ENCODE measurements at places on chromosomes 1 and 21. TPM values are rescaled to one million over a fixed set of nuclear protein-coding genes. Genes with fewer than 3 reads are reported as not detected.

Gene SYF2
- 98.0 TPM for polyA plus RNA-seq

Gene ARHGAP29
- 96.2 TPM for polyA plus RNA-seq

Gene MANEAL
- polyA plus RNA-seq: 3.6 TPM

Gene SEMA6C
- 29.8 TPM for polyA plus RNA-seq

Gene TNFRSF8
- polyA plus RNA-seq: 0.57 TPM

Gene ZZZ3
- 73.0 TPM for polyA plus RNA-seq

Gene GAS5
- polyA plus RNA-seq: 612 TPM

Gene ATP1A4
- 0.15 TPM for polyA plus RNA-seq

GRCh38 chr1:175397103-175397502 is 204.5 kb upstream of the KIAA0040 start:
- DNase-seq: no peak

DNA sequence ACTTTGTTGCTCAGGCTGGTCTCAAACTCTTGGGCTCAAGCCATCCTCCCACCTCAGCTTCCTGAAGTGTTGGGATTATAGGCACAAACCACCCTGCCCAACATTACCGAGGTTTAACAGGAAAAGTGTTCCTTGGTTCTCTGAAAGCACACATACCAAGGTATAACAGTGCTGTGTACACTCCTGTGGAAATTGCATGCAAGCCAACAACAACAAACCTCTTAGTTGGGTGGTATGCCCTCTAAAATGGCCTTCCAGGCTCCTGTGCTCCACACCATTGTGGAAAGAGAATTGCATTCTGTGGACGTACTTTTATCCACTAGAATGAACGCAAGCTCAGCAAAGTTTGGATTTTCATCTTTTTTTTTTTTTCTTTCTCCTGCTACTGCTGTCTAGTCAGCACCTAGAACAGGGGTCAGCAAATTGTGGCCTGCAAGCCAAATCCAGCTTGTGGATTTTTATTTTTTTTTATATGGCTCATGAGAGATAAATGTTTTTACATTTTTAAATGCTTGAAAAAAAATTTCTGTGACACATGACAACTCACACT is 192.2 kb upstream of the TNR start:
- DNase-seq: no peak

- DNase-seq: no peak
These were observed 42.0 kb downstream of the UBIAD1 start for GRCh38 chr1:11314959-11315358.

- DNase-seq: no peak
These were observed 70.1 kb downstream of the PGM1 start for GRCh38 chr1:63663301-63663700.

- no peak for DNase-seq
These were observed 97.9 kb upstream of the KIF26B start for GRCh38 chr1:245056913-245057312.

DNA sequence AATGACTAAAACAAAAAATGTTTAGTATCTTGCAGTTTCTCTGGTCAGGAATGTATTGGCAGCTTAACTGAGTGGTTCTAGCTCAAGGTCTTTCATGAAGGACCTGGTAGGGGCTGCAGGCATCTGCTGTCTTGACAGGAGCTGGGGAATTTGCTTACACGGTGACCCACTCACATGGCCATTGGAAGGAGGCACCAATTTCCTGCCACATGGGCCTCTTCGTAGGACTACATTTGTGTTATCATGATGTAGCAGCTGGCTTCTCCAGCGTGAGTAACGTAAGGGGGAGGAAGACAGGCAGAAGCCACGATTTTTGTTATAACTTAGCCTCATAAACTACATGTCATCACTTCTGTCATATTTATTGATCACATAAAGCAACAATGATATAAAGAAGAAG is 376.3 kb downstream of the AMY1C start:
- DNase-seq: no peak

DNA sequence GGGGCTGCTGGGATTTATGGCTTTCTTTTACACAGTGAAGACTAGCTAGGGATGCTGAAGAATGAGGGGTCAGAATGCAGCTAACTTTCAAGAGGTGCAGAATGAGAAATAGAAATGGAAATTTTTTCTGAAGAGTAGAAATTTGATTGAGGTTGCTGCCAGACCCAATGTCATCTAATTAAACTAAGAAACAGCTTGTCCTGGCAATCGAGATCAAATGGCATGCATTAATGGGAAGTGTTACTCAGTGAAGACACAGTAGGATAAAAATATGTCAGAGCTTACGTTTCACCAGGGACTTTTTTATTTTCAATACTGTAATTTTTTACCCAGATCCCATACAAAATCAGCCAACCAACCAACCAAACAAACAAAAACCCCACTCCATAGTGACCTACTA is 306.0 kb downstream of the GRIK1 start:
- DNase-seq: no peak

GRCh38 chr1:118461154-118461553 is 276.1 kb upstream of the SPAG17 start:
- no peak for DNase-seq

GRCh38 chr1:205236951-205237475 is 9.3 kb downstream of the TMCC2 start:
- no peak for DNase-seq

GRCh38 chr1:54335755-54336108 is 70.5 kb downstream of the SSBP3 start:
- peak; percentile 70 for DNase-seq

DNA sequence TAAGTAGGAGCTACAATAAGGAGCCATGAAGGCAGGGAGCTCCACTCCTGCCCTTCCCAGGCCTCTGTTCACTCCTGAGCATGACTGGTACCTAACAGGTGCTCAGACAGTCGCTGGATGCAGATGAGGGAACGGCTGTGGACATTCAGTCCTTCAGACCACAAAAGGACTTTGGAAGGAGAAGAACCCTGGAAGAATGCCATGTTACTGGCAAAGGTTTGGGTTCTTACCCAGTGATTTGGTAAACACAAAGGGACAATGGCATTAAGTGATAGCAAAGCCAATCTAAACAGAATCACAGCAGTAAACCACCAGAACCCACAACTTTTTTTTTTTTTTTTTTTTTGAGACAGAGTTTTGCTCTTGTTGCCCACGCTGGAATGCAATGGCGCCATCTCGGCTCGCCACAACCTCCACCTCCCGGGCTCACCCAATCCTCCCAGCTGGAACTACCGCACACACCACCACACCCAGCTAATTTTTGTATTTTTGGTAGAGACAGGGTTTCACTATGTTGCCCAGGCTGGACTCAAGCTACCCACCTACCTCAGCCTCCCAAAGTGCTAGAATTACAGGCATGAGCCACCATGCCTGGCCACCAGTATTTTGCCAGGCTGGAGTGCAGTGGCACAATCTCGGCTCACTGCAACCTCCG is 7.5 kb upstream of the CBR3 start:
- DNase-seq: no peak

DNA sequence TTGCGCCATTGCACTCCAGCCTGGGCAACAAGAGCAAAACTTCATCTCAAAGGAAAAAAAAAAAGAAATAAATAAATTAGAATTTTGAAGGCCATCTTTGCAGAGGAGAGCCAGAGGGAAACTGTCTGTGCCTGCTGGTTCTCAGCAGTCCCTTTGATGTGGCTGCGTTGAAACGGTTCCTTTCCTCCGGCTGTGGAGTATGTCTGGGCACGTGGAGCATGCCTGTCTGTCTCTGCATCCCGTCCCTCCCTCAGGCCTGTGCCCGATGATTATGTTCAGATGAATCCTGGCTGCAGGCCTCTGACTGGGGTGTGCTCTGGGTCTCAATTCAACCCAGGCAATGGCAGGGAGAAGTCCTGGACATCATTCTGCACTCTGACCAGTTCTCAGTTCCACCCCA is 33.4 kb downstream of the KIAA1614 start:
- DNase-seq: no peak

DNA sequence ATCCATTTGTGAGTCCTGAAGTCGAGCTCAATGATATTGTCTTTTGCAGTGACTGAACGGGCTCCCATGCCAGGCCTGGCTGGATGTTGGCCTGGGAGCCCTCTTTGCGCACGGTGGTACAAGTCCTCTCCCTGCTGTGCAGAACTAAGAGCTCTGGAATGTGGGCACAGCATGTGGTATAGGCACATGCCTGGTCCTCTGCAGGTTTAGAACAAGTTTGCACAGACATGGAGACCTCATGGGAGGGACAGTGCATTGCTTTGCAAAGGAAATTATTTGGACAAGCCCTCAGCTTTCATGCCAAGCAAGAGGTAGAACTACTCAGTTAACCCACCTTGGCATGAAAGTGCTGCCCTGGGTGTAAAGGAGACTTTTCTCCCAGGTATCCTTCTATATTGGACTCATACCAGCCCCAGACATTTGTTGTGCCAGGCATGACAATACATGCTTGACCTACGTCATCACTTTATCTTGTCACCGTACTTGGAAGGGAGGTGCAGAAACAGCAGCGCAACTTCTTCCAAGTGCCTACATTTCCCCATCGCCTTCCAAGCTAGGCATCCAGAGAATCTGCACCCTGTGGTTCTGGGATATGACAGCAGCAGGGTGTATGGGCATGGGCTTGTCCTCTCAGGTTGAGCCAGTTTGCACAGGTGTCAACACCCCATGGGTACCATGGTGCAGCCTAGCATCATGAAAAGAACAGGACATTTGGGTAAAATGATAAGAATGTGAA is 37.6 kb upstream of the MRPS6 start:
- no peak for DNase-seq

GRCh38 chr1:41666981-41667631 is 182.6 kb upstream of the EDN2 start:
- DNase-seq: no peak

DNA sequence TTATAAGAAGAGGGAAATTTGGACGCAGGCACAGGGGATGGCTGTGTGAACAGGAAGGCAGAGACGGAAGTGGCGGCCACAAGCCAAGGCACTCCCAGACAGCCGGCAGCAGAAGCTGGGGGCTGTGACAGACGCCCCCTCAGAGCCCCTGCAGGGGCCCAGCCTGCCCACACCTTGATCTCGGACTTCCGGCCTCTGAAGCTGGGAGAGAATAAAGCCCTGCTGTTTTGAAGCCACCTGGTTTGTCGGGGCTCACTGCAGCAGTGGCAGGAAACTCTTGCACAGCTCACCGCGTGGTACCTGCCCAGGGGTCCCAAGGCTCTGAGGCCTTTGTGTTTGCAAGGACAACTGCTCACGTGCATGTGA is 13.7 kb downstream of the MEGF6 start:
- DNase-seq: no peak

GRCh38 chr1:85464497-85465098 is 361 bp downstream of the DDAH1 start:
- DNase-seq: peak; percentile 70

GRCh38 chr21:33367309-33367973 is 35.8 kb upstream of the IFNGR2 start:
- DNase-seq: no peak

GRCh38 chr1:26574719-26575251 is 45.2 kb downstream of the RPS6KA1 start:
- DNase-seq: no peak

DNA sequence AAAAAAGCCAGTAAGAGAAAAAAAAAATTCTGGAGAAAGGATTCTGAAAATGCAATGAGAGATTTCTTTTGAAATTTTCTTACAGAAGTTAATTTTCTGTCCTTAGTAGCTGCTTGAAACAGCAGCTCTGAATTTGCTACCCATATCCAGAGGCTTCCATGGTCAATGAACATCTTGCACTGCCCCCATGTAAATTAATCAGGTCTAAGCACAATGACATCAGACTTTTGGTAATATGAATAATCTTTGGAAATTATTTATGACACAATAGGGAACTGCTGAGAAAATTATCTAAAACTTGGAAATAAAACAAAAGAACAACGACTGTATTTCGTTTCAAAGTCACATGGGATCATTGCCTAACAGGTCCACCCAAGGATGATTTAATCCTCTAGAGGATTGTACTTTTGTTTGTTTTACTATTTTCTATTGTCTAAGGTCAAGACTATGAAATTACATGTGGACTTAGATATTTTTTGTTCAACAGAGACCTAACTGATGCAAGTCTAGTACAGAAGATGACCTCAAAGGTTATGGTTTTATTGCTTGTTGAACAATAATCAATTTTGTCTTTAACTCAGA is 312.1 kb downstream of the BACH1 start:
- no peak for DNase-seq

DNA sequence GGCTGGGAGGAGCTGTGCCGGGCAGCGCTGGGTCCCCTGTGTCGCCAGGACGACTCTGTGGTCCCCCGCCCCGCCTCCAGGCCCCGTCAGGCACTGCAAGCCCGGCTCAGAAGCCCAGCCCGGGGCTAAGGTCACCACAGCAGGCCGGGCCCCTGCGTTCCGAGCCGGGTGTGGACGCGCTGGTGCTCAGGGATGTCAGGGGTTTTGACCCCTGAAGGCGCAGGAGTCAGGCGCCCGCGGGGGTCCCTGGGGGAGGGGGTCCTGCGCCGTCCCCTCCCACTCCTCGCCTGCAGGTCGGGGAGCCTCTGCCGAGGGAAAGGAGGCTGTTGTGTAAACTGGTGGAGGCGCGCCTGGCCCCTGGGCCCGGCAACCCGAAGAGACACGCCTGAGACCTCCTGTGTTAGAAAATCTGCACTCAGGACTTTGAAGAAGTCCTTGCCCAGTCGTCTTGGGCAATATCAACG is 23.7 kb upstream of the TMEM54 start:
- DNase-seq: no peak

DNA sequence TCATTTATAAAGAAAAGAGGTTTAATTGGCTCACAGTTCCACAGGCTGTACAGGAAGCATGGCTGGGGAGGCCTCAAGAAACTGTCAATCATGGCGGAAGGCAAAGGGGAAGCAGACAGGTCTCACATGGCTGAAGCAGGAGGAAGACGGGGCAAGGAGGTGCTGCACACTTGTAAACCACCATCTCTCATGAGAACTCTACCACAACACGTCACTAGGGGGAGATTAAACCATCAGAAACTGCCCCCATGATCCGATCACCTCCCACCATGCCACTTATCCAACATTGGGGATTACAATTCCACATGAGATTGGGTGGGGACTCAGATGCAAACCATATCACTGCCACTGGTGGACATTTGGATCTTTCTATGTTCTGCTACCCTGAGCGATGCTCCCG is 351.4 kb downstream of the NPHP4 start:
- no peak for DNase-seq

- no peak for DNase-seq
These were observed 166.9 kb upstream of the SYT6 start for GRCh38 chr1:114320586-114320985.

DNA sequence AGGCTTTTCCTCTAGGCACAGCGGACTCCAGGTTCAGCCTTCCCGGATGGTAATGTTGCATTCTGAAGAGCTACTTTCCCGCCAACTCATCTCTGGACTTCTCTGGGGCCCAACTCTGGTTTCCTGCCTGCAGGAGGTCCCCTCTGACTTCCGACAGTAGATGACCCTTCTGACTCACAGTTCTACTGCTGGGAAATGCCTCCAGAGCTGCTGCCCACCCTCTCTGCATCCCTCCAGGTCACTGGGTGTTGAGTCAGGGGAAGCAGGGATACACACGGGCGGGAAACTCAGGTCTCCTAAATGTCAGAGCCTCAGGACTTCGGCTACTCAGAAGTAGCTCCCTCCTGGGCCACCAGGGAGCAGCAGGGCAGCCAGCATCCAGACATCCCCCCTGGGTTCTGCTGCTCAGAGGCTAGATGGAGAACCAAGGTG is 2.1 kb upstream of the KIF21B start:
- DNase-seq: no peak

GRCh38 chr1:107142666-107143065 is 1.8 kb downstream of the NTNG1 start:
- no peak for DNase-seq

GRCh38 chr1:57492586-57493226 is 68.8 kb upstream of the DAB1 start:
- no peak for DNase-seq

GRCh38 chr1:227926216-227926791 is 21.4 kb downstream of the WNT9A start:
- no peak for DNase-seq
